ENCODE measurements at places on chromosomes 11 and 22.
A peak's percentile ranks its signal among the peaks of the same experiment; 100 is the strongest.

DNA sequence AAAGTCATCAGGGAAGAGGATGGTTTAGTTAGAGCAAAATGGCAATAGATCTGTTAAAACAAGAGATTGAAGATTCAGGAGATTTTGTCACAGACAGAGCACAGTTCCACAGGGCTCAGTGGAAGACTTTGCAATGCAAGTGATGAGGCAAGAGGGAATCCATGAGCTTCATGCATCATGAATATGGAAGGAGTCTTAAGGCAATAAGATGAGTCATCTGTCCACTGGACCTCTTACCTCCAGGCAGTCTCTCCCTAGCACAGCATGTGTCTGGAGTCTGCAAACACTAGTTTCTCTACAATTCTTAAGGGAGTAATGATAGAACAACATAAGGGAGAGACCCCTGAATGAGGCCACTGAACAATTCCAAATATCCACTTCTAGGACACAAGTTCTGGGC, 245.7 kb downstream of the NXPE2 start:
- DNase-seq, result no peak

- no peak for DNase-seq
Measured at GRCh38 chr11:120285256-120285655, 39.8 kb upstream of the TLCD5 start.

DNA sequence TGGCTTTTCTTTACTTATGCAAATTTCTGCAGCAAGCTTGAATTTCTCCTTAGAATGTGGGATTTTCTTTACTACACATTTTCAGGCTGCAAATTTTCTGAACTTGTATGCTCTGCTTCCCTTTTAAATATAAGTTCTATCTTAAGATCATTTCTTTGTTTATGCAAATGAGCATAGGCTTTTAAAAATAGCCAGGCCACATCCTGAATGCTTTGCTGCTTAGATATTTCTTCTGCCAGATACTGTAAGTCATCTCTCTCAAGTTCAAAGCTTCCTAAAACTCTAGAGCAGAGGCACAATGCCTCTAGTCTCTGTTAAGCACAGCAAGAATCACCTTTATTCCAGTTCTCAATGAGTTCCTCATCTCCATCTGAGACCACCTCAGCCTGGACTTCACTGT, 685.9 kb upstream of the LRRC4C start:
- DNase-seq, result no peak

DNA sequence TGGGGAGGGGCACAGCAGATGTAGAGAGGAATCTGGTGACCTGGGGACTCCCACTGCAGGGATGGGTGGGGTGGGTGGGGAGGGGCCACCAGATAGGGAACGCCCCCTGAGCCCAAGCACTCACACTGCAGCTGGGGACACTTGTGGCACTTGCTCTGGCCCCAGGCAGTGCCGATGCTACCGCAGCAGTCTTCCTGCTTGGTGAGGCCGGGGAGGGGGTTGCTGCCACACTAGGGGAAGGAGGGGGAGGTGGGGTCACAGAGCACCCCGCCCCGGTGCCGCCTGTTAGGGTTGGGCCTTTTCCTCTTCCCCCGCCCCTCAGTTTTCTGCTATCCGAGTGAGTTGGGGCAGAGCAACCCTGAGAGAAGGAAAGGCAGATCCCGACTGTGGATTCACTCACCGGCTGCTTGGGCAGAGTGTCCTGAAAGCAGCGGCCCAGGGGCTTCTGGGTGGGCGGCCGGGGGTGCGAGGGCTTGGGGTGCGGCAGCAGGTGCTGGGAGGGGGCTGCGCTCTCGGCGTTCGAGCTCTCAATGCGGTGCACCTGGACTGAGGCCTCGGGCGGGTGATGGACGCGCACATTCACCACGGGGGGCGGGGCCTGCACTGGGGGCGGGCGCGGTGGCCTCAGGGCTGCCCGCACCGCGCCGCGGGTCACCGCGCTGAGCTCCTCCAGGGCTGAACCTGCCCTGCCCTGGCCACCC, 4.7 kb downstream of the LTBP3 start:
- DNase-seq, result no peak

DNA sequence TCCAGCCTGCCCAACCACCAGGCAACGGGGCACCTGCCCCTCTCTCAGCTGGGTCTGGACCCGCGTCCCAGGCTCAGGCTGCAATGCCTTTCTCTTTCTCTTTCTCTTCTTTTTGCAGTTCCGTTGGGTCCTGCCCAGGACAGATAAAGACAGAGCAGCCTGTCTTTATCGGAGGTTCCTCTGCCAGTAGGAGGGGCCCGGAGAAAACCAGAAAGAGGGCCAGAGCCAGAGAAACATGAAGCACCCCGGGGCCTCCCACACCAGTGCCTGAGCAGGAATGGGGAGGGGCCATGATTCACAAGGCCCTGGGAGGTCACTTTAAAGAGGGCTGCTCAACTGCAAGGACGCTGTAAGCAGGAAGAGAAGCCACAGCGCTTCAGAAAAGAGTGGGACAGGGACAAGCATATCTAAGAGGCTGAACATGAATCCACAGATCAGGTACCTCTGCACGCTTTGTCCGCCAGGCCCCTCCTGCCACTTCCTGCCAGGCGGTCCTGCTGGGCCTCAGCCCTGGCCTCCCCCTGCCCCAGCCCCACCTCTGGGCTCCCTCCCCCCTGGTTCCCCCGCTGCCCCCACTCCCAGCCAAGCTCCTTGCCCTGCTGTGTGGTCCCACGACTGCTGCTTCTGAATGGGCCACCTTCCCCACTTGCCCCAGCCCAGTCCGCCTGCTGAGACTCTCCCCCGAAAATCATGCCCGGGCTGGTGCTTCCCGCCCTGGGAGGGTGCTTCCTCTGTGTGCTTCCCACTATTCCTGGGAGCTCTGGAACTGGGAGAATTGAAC, at the start of gene APOBEC3C:
APOBEC3C (plus strand) TSS at position 316 of the 781 bp plus-strand sequence; CDS start at position 422, 106 bp downstream.
- peak; percentile 9 for DNase-seq

DNA sequence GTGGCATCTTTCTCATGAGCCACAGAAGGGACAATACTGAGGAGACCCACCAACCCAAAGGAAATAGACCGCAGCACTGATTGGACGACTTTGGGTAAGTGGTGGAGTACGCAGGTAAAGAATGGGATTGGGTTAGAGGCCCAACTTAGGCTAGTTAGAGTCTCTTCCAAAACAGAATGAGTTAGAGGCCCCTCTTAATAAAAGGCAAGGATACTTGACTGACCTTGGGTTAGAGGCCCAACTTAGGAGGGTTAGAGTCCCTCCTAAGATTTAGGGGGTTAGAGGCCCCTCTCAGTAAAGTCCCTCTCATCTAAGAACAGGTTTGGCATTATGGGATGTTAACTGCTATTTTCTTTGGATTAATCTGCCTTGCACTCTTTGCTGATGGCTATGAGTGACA, 24.6 kb downstream of the CCKBR start:
- DNase-seq, result no peak

DNA sequence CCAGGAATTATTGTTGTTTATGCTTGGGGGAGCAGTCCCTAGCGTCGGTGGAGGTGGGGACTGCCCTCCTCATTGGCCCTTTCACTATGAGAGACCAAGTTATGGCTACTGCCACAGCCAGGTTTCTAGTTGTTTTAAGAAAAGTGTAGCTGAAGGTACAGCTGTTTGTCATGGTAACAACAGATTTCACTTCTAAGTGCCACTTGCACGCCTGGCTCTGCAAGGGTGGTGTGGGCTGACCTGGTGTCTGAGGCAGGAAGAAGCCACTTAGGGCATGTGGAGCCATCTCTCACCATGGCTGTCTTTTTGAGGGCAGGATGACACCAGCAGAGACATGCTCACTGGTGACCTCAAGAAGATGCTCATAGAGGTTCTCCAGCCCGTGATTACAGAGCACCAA, 46.3 kb upstream of the MPEG1 start:
- no peak for DNase-seq

- DNase-seq, result no peak
Measured at GRCh38 chr11:13450832-13451397, 12.1 kb downstream of the BTBD10 start.

- DNase-seq, result no peak
Measured at GRCh38 chr22:41050883-41051282, 41.5 kb upstream of the EP300 start.

DNA sequence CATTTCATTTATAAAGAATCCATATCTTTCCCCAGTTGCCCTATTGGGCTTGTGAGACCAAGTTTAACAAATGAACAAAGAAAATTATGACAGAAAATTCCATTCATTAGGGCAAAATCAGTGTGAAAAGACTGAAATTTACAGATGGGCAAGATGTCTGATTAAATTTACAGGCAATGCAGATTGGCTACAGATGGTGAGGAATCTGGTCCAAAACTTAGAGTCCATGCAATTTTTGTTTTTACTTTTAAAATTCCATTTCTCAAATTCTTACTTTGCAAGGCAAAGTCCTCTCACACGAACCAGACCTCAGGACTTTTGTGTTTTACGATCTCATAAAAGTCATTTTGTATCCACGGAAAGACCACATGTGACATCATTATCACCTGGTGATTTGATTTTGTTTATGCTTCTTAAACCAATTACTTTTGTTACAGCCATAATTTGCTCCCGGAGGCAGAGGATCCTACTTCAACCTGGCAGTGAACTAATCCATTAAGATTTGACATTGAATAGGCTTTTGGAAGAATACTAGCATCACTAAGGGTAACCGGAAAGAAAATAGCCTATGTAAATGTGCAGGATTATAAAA, 843.7 kb upstream of the CHORDC1 start:
- no peak for DNase-seq

- peak; percentile 51 for DNase-seq
Measured at GRCh38 chr11:36492724-36493304, 17.3 kb downstream of the TRAF6 start.

GRCh38 chr11:111205632-111206385, 39.7 kb upstream of the POU2AF2 start:
- no peak for DNase-seq

DNA sequence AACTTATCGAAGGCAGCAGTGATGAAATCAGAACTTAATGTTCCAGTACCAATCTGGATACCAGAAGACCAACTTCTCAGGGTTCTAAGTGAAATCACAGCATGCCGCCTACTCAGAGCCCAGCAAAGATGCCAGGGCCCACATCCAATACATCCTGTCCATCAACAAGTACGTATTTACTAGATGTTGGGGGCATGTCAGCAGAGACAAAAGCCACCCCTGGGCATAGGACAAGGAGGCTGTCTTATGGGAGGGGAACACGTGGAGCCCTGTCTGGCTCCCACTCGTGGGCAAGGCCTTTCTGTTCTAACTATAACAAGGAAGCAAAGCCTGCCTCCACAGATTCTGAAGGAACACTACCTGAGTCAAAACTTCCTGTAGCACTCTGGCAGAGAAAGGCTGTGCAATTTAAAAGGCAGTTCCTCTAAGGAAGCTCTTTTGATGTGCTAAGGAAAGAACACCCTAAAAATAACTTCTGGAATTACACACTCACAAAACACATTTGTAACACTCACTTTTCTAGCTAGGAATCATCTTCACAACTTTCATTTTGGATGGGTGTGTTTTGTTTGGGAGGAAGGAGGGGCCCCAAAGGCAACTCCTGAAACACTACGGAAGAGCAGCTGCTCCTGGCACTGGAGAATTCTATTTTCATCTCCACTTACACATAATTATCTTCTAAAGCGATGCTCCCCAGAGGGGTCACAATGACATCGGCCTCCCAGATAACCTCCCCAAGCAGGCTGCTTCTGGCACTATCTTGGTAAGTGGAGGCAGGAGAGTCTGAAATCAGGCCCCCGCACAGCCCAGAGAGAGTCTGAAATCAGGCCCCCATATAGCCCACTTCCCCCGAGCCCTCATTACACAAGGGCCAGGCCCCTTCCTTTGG, 14.2 kb downstream of the SMCO4 start:
- DNase-seq, result no peak

- DNase-seq, result no peak
Measured at GRCh38 chr22:23269441-23270211, 89.3 kb downstream of the BCR start.

GRCh38 chr22:24097961-24098391, 83.3 kb upstream of the SUSD2 start:
- no peak for DNase-seq

- no peak for DNase-seq
Measured at GRCh38 chr22:46432164-46433068, 96.9 kb downstream of the TRMU start.

DNA sequence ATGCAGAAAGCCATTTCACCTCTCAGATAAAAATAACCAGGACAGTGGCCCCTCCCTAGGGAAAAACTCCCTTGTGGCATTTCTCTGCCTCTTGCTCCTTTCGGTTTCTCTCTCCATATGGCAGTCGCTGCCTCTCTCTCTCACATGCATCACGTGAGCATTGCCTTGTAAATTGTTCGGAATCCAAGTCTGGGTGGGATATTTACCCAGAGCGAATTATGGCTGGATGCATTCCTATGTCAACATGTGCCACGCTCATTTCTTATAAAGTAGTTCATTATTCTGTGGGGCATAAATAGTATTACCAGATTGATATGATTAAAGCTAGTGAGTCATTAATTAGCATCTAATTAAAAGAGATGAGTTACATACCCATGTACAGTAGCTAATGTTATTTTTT, 392.9 kb downstream of the INSC start:
- no peak for DNase-seq

GRCh38 chr11:117458275-117459122, 130.8 kb downstream of the CEP164 start:
- peak; percentile 44 for DNase-seq

DNA sequence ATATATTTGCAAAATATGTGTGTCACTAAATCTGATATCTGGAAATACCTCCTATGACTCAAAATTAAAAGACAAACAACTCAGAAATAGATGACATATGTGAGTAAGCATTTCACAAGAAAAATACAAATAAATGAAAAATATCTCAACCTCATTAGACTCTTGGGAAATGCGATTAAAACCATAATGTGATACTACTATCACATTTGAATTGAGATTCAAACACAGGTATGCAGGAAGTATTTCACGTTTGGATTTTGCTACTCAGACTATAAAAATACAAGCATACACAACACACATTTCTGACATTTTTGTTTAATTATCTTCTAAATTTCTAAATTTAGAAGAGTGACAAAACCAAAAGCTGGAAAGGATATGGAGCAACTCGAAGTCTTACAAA, 811.9 kb upstream of the LRRC4C start:
- no peak for DNase-seq

GRCh38 chr11:57778318-57779037, 16.9 kb downstream of the CTNND1 start:
- peak; percentile 64 for DNase-seq

- DNase-seq, result no peak
Measured at GRCh38 chr11:68525930-68526329, 65.4 kb downstream of the PPP6R3 start.

DNA sequence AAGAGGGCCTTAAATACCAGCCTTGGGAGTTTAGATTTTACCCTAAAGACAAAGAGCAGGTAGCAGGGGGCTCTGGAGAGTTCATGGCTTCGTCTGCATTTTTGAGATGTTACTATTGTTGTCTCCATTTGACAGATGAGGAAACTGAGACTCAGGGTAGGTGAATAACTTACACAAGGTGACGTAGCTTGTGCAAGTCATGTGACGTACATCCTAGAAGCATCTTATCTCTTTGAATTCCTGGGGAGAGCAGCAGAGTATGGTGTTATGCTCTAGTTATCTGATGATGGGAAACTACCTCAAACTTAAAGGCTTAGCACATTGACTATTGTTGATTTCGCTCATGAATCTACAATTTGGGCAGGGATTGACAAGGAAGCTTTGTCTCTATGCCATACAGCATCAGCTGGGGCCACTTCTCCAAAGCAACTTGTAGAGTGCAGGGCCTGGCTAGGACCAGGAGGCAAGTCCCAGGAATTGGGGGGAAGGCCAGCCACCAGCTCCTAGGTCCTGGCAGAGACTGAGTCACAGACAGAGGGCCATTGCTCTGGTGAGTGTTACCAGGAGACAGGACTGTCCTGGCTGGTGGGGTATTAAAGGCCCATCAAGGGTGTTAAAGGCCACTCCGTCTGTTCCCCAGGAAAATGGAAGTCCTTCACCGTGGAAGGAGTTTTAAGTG, 52.1 kb upstream of the TSKU start:
- DNase-seq, result no peak

All from head of caudate nucleus (tissue), 42 donors.